Hematopoietic multipotent progenitor cell treated with erythropoietin and hydrocortisone succinate and interleukin-3 and kit ligand, for 4 days (in vitro differentiated cells): ENCODE measurements at places on chromosomes 12 and 14.
A peak's percentile ranks its signal among the peaks of the same experiment; 100 is the strongest.

GRCh38 chr12:77189458-77189857 lies 124.1 kb upstream of the E2F7 start:
- no peak for DNase-seq

DNA sequence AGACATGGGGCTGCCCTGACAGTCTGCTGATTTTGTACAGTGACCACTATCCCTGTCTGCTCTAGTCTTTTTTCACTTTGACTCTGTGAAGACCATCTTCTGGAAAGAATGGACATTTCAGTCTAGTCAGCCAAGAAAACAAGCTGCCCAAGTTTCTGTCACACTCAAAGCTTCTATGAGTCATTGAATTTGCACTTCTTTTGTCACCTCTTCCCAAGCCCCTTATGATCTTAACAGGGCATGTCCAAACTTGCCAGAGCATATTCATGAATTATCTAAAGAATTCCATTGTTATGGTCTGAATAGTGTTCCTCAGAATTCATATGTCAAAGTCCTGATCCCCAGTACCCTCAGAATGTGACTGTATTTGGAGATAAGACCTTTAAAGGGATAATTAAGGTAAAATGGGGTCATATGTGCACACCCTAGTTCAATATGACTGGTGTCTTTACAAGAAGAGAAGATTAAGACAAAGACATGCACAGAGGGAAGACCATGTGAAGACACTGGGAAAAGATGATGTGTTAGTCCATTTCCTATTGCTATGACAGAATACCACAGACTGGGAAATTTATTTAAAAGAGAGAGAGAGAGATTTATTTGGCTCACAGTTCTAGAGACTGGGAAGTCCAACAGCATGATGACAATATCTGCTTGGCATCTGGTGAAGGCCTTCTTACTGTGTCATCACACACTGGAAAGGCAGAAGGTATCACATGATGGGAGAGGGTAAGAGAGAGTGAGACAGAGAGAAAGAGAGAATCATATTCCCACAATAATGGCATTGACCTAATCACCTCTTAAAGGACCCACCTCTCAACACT lies 242.6 kb downstream of the BTG1 start:
- no peak for DNase-seq

- no peak for DNase-seq
Measured at GRCh38 chr14:100777818-100778525, 47.9 kb upstream of the MEG3 start.

- DNase-seq = peak; percentile 86
Measured at GRCh38 chr12:49763006-49763591, 21.7 kb downstream of the TMBIM6 start.

DNA sequence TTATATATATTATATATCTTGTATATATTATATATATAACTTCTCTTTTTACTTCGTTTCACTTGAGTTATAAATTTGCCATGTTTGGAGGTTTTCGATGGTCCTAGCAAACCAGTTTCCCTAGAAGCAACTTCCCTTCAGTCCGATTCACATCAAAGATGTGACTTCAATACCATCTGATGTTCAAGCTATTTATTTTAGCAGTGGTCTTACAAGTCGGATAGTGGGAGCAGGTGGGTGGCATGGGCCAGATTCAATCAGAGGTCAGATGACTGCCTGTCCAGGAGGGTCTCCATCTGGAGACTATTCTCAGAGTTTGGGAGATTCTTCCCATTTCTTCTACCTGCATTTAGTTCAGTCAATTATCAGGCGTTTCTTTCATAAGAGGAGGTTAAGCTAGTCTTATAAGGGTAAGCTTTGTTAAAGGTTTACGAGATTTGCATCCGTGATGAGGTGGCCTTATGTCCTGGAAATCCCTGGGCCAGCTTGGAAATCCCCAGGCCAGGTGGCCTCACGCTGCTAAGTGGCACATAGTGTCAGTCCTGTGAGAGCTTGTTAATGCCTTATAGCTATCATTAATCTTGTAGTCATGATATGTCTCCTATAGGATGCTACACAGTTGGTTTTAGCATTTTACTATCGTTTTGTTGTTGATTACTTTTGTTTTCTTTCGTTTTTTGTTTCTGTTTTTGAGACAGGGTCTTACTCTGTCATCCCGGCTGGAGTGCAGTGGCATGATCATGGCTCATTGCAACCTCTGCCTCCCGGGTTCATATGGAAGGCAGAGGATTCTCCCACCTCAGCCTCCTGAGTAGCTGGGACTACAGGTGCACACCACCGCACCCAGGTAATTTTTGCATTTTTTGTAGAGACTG lies 145.8 kb downstream of the BICD1 start:
- no peak for DNase-seq

DNA sequence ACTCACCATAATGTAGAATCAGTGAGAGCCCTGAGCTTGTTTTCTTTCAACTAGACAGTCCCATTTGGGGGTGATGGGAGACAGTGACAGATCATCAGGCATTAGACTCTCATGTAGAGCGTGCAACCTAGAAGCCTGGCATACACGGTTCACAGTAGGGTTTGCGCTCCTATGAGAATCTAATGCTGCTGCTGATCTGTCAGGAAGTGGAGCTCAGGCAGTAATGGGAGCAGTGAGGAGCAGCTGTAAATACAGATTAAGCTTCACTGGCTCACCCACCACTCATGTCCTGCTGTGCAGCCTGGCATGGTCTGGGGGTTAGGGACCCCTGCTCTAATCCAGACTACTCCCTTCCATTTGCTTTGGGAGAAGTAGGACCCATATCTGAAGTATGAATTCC lies 55.6 kb downstream of the FNTB start:
- peak; percentile 78 for DNase-seq

DNA sequence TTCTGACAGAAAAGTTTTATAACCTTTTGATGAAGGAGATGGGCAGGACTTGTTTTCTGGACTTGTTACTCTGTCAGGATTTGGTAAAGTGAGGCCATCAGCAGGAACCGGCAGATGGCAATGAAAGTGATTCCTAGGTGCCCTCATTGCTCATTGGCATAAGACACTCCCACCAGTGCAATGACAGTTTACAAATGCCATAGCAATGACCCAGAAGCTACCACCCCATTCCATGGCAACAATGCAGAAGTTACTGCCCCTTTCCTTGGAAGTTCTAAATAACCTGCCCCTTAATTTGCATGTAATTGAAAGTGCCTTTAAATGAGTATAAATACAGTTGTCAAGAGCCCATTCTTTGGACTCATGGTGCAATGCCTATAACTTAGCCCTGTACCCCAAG lies 222.6 kb downstream of the CEP128 start:
- no peak for DNase-seq

GRCh38 chr14:81471062-81471461 lies 62.6 kb downstream of the SEL1L start:
- no peak for DNase-seq

- no peak for DNase-seq
Measured at GRCh38 chr14:28764257-28765160, 2.1 kb upstream of the FOXG1 start.

DNA sequence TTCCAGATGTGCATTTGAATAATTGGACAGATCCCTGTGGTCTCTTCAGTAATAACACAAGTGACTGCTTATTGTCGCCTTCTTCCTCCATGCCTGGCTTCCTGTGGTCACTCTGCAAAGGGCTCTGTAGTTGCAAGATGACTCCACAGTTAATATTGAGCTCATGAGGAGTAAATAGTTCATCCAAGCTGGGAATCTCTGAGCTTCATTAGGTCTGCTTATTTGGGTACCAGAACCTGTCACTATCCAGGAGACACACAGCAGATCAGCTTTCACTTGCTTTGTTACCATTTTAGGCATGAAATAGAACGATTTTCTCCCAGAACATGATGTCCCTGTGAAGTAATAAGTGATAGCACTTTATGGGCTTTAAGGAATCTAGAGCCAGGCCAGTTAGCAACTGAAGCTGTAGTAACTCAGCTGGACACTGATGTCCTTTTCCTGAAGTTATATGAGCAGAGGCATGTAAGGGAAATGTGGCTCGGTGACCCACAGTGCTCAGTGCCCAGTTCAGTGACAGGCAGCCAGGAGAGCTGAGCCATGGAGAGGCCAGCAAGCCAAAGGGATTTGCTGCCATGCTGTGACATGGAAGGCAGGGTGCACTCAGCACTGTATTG lies 50.1 kb downstream of the CRADD start:
- DNase-seq = no peak

GRCh38 chr12:110307372-110307771 lies 26.3 kb downstream of the ATP2A2 start:
- DNase-seq = no peak

- DNase-seq = no peak
Measured at GRCh38 chr14:102479777-102480176, 29.8 kb downstream of the ANKRD9 start.

- no peak for DNase-seq
Measured at GRCh38 chr12:29277231-29277630, 103.7 kb downstream of the ERGIC2 start.

DNA sequence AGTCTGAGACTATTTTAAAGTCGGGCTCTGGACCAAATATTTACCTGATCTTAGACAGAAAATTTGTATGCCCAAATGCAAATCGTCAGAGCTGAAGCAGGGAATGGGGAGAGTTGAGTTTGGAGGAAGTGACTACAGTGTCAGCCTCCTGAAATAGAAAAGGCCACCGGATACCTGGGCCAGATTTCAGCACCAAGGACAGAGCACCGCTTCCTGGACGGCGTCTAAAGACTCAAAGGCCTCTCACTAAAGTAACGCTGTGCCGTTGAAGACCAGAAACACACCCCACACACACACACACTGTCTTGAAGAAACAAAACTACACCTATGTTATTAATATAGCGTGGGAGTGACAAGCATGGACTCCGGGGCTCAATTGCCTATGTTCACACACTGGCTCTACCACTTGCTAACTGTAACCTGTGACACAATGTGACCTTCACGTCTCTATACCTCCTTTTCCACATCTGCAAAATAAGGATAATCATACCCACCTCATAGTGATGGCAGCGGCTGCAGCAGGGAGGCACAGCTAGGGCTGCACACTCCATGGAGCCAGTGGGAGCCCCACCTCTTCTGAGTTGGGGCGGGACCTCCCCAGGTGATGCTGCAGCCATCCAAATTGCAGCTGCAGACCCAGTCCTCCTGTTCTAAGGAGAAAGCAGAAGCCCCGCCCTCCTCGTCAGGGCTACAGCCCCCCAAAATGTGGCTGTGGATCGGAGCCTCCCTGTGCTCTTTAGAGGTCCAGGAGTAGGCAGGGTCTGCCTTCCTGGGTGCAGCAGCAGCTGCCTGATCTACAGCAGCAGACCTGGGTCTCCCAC lies 35.6 kb downstream of the KRT76 start:
- DNase-seq = peak; percentile 87

DNA sequence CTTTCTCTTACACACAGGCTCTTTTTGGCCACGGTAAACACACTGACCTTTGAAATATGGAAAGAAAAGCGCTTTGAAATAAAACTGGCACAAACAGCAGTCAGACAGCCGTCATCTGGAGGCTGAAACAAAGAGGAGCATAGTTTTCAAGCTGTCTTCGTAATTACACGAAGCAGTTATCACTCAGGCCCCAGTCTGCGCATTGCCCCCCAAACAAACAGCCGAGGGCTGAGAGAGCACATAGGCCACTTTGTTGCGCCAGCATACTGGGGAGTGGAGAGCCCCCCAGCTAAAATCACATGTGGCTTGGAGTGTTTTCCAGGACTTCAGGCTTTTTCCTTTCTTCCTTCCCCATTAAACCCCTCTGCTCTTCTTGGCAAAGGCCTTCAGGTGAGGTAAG lies 142.9 kb upstream of the BTG1 start:
- no peak for DNase-seq

GRCh38 chr12:7433276-7433822 lies 10.6 kb downstream of the CD163L1 start:
- DNase-seq = no peak

DNA sequence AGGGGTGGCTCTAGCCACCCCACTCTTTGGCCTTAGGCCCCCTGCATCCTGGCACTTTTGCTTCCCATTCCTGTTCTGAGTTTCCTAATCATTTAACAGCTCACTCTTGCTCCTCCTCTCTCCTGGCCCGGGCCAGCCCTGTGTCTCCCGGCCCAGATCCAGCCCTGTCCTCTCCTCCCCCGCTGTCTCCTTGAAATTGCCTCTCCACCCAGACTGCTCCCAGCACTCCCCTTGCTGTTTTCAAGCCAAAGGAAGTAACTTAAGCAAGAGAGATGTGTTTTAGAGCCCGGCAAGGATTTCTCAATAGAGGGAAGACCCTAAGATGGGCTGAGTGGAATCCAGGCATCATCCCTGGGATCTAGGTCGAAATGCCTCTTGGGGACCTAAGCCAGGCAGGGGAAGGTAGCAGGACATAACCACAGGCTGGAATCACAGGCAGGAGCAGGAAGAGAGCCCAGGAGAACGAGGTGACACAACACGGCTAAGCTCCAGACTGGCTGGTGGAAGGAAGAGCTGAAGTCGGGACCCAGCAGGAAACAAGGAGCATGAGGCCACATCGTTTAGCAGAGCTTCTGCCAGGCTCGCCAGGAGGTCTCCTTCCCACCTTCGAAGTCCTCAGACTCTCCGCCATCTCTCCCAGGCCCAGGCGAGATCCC lies 2.0 kb upstream of the LRP1-AS start:
- DNase-seq = no peak

DNA sequence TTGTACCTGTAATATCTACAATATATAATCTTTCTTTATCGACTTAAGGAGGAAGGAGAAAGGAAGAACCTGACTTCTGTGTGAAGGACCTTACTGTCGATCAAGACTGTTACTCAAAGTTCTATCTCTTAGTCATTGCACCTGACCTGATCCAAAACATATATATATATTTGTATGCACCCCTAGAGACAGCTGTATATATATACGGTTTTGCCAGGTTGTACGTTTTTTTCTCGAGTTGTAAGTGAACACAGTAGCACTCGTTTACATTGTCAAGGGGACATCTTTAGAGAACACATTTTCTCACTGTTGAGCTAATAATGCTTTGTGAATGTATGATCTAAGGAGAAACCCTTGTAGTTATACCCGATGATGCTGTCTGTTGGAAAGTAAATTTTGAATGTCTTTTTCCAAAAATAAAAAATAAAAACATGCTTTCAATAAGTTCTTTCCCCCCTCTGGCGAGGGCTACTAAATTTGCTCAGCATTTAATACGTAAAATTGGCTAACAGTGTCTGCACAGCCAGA lies 536 bp upstream of the SLC35E3 start:
- peak; percentile 22 for DNase-seq

DNA sequence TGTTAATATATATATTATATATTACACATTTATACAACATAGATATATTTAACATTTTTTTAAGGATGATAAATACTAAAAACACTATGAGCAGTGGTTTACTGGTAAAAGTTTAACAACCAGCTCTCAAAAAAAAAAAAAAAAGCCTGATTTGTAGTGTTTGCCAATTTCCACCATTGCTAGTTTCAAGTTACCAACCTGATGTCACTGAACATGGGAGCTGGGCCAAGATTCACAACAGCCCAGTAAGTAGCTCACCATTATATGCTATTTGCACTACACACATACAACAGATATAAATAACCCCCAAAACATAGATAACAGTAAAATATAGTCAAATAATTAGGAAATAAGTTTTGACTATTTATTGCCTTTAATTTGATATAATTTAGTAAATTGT lies 28.9 kb upstream of the TMX1 start:
- DNase-seq = no peak

- peak; percentile 15 for DNase-seq
Measured at GRCh38 chr12:31773867-31774266, 45.0 kb upstream of the AMN1 start.
